ENCODE measurements at places on chromosomes 3 and 15.

DNA sequence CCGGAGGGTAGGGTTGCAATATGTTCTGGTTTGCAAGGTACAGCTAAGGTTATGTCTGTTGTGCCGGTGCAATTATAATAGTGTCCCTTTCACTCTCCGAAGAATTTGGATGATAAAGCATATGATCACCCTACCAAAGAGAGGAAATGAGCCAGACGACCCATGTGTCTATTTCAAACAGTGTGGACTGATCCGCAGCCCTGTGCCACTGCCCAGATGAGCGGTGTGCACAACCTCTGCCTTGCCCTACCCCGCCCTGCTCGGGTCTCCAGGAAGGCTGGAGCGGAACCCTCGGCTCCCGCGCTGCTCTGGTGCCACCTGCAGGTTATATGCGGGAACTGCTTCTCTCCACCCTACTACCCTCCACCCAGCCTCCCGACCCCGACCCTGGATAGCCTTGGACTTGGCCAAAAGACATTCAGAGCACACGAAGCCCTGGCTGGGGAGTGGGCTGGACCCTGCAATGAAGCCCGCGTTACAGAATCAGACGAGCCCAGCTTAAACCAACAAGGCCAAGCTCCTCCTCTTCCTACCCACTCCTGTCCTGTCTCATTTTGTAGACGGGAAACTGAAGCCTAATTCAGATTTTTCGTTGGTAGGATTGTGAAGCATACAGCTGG lies 68.4 kb upstream of the CHRNB4 start:
- DNase-seq, result peak; percentile 34

GRCh38 chr15:62390791-62391640 lies 225.9 kb upstream of the C2CD4B start:
- DNase-seq, result peak; percentile 21

DNA sequence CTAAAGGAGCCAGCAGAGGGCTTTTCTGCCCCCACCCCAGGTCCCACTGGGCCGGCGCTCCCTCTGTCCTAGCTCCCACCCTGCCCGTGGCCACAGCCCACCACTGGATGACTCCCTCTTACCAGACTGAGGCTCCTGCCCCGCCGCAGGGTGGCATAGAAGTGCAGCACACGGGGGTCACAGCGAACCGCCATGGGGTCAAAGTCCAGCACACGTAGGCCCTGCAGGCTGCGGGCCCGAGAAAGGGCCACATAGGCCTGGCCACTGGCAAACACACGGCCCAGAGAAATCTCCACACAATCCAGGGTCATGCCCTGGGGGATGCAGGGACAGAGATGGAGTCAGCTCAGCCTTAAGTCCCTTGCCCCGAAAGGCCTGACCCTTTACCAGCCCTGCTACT lies 9.0 kb downstream of the PIF1 start:
- DNase-seq, result no peak

GRCh38 chr3:194001-194400 lies 2.6 kb upstream of the CHL1 start:
- no peak for DNase-seq

- no peak for DNase-seq
Observed at GRCh38 chr3:125151916-125152315, 60.6 kb downstream of the SLC12A8 start.

GRCh38 chr3:183563536-183563874 lies 8.0 kb upstream of the KLHL6 start:
- no peak for DNase-seq

DNA sequence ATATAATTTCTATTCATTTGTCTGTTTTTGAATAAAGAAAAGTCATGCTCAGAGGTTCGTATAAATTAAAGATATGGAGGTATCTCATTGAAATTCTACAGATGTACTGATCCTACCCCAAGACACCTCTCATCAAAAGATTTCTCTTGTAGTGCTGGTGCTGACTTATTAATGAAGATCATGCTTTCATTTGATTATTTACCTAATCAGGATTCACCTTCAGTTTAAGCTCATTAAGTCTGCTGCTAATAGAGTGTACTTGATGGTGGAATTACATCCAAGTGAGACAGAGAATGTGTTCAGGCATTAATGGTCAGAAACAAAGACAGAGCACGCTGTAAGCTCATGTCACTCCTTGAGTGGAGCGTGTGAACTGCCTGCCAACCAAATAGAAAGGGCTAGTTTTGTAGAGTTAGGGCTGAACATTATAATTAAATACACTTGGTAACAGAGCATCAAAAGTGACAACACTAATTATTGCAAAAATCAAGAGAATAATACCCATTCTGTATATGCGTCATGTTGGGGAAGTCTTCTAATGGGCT lies 45.5 kb downstream of the KBTBD12 start:
- DNase-seq, result no peak

- no peak for DNase-seq
Observed at GRCh38 chr15:81360491-81360890, 13.5 kb downstream of the TMC3 start.

DNA sequence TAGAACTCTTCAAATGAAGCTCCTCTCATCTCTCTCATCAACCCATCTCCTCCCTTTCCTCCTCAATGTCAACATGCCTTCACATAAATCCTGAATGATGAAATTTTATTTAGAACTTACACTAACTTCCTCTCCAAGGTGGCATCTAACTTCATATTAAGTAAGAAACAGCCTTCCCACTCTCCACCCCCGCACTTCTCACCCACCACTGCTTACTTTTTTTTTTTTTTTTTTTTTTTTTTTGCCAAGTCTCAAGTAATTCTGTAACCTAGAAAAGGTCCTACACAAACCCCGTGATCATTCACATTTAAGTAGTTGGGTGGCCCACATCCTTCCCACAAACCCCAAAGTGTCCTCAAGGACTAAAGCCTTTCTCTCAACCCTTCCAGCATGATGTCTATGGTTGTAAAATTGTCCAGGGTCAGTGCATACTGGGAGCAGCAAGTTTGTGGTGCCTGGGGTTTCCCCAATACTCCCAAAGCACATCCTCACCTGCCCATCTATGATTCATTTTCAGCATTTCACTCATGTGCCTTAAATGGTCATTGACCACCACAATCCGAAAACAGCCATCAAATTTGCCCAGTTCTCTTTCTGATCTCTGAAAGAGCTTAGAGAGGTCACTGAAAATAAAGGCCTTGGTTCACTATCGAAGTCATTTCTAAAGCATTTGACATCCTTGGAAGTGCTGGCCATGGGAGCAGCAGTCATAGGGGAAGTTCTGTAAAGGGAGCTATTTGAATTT lies 47.2 kb downstream of the CD86 start:
- no peak for DNase-seq

DNA sequence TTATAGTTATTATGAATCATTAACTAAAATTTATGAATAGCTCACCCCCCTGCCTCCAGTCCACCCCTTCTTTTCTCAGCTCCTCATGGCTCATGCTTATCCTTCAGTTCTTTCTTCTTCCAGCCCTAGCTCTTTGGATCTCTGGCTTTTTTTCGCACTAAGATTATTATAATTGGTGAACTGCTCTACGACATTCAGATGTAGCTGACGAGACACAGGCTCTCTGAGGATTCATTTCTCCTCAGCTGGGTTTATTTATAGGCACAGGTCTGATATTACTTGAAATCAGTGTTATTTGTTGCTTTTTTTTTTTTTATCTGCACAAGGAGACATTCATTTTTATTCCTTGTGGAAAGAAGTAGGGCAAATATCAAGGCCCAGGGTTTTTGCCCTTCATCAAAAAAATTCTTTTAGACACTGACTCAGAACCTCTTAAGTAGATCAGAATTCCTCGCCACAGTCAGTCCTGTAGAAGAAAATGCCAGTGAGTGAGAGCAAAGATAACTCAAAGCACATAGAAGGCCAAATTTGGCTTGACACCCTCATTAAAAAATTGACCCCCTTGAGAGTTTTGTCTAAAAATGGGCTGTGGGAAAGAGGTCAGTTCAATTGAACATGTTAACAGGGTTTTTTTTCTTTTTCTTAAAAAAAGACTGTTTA lies 106.6 kb downstream of the MYH15 start:
- DNase-seq, result no peak

DNA sequence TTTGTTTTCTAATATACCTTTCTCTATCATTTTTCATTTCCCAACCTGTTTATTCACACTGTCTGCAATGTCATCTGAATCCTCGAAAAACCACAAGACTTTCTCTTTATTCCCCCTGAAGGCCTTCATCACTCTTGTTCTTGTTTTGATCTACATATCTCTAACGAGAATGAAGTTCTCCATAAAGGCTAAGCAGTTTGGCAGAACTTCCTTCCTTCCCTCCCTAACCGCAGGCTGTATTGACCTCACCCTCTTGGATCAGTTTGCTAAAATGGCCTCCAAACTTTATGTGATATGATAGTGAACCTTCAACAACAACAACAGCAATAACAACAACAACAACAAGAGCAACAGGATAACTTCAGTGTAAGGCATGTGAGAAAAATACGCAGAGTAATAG lies 392.8 kb downstream of the TIGIT start:
- no peak for DNase-seq

DNA sequence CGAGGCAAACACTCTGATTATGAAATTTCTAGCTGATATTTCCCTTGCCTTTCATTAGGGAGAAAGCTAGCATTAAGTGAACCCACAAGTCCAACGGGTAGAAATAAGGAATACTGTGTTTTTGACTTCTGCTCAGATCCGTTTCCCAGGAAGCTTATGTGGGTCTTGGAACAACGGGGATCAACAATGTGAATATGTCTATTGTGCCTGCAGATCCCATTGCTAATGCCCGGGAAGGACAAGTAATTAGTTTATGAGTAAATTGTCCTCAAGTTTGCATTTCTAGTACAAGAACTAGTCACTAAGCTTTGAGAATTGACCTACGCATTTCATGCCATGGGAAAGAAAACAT lies 236.4 kb downstream of the UACA start:
- no peak for DNase-seq

- no peak for DNase-seq
Observed at GRCh38 chr3:73499787-73500186, 125.0 kb downstream of the PDZRN3 start.

DNA sequence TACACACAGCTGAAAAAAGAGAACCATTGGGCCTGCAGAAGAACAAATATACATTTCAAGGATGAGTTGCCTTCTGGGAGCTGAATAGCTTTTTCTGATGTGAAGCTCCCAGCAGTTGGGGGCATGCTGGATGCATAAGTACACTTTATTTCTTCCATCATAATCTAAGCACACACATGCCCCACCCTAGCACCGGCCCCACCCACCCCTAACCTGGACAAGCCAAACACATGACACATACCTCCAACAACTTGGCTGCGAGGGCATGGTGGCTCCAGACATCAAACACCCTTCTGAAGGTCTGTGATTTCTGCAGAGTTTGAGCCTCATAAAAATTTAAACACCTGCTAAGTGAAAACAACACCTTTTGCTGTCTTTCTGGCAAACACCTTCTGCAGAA lies 307.2 kb upstream of the TRIM42 start:
- DNase-seq, result no peak

DNA sequence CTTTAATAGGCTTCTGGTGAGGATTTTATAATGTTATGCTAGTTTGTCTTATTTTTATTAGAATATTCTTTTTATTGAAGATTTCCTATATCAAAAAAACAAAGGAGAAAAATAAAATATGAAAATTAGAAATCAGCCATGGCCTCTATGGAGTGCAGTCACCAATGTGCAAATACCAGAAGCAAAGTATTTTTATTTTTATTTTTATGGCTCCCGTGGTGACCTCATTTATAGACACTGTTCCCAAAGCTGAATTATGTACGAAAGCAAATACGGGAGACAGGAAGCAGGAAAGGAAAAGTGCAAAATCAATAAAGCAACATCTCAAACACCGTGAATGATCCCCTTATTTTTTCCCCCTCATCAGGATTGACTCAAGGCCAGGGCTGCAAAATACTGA lies 35.1 kb downstream of the DAZL start:
- DNase-seq, result no peak

- no peak for DNase-seq
Observed at GRCh38 chr3:27049792-27050191, 319.4 kb downstream of the NEK10 start.

GRCh38 chr3:38551026-38551832 lies 55.1 kb downstream of the EXOG start:
- DNase-seq, result no peak

- no peak for DNase-seq
Observed at GRCh38 chr3:108661699-108662098, 72.2 kb downstream of the DZIP3 start.

DNA sequence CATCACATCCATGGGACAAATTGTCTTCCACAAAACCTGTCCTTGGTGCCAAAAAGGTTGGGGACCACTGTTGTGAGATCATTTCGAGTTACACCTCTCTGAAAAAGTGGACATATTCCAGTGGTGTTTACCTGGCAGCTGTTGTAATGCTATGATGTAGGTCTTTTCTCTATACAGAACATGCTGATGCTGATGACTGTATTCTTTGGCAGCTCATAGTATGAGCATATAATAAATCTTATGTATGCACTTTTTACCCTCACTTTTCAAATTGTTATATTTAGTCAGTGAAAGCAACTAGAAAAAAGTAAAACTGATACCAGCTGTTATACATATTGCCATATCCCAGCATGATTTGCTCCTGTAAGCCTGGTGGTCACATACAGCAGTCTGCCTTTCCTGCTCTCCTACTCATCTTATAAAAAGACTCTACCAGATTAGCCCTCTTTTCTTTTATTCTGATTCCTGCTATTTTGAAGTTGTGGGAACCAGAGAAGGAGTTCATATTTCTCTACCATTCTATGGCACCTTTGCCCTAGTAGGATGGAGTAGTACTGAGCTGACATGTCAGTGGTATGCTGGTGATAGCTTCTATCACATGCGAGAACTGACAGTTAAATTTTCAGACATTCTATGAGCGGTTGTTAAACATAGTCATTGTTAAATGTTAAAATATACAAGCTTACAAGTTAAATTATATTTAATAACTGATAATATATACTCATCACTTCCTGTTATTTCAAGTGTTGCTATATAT lies 128.7 kb downstream of the FNDC3B start:
- DNase-seq, result no peak

GRCh38 chr3:101531473-101532086 lies 18.6 kb upstream of the SENP7 start:
- no peak for DNase-seq

GRCh38 chr3:112048911-112049310 lies 14.4 kb downstream of the TMPRSS7 start:
- no peak for DNase-seq

GRCh38 chr15:71630475-71630809 lies 179.9 kb upstream of the NR2E3 start:
- DNase-seq, result no peak

- DNase-seq, result no peak
Observed at GRCh38 chr15:41291065-41291631, 41.2 kb downstream of the OIP5 start.

DNA sequence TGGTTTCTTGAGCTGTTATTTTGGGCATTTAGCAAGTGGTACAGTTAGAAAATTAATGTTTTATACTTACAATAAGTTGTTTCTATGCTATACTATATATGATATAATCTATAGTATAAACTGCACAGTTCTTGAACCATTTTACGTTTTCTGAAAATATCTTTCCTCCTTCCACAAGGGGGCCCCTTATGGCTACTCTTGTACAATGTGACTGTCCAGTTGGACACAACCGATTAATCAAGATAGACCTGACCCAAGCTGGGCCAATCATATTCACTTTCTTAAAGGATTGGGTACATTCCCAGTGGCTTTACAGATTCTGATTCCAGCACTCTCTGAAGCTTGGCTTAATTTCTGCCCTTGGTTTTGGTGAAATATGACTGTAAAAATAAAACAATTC lies 953.4 kb downstream of the AGBL1 start:
- DNase-seq, result no peak

GRCh38 chr3:27425896-27426565 lies 56.8 kb upstream of the NEK10 start:
- DNase-seq, result no peak

GRCh38 chr3:72258361-72259141 lies 473.6 kb upstream of the PROK2 start:
- DNase-seq, result no peak

- no peak for DNase-seq
Observed at GRCh38 chr3:12962292-12962691, 110.9 kb downstream of the IQSEC1 start.

Data from stimulated activated CD4-positive, alpha-beta T cell treated with anti-CD3 and anti-CD28 coated beads, Interleukin-15, amount 100 ng/mL, for 1 hour (primary cell).